ENCODE measurements at places on chromosomes 11 and 22.

DNA sequence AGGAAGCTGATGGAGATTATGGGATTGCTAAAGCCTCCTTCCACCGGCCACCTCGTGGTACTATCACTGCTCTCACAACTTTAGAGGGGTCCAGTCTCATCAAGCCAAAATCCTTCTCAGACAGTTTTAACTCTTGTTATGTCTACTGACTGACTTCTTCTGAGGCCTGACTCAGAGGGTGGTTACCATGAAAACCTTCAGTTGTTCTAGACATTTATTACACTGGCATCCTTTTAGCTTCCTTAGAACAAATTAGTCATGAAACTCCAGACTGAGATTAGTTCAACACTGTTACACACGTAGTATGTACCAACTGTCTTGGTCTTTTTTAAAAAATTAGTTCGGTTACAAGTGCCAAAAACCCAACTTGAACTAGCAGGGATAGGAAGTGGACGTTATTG lies 7.5 kb downstream of the DIXDC1 start:
- no peak for DNase-seq

- DNase-seq = no peak
Observed at GRCh38 chr11:43504316-43504950, 145.7 kb downstream of the TTC17 start.

DNA sequence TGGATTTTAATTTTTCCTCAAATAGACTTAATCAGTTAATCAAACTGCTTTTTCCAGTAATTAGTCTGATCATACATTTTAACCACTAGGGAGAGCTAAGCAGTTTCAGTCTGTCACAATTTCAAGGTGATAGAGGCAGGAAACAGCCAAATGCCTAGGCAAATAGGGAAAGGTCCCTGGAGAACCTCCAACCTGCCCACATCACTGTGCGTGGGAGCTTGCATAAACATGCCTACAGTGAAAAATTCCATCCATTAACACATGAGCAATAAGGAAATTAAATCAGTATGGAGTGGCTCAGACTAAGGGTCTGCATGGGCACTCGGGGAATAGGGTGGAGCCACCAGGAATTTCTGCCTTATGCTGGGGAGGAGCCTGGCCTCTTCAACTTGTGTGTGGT lies 74.6 kb downstream of the AASDHPPT start:
- no peak for DNase-seq

DNA sequence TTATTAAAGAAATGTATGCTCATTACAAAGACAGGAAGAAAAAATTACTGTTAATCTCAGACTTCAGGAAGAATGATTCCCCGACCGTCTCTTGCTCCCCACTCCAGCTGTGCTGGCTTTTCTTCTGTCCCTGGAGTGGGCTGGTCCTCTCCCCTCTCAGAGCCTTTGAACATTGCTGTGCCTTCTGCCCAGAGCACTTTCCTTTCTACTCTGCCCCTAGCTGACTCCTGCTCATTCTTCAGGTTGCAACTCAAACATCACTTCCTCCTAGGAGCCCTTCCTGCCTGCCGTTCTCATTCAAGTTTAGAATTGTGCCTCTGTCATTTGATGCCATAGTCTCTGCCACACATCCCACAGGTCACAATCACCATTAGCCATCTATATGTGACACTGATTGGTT lies 329.5 kb downstream of the MIAT start:
- DNase-seq = no peak

DNA sequence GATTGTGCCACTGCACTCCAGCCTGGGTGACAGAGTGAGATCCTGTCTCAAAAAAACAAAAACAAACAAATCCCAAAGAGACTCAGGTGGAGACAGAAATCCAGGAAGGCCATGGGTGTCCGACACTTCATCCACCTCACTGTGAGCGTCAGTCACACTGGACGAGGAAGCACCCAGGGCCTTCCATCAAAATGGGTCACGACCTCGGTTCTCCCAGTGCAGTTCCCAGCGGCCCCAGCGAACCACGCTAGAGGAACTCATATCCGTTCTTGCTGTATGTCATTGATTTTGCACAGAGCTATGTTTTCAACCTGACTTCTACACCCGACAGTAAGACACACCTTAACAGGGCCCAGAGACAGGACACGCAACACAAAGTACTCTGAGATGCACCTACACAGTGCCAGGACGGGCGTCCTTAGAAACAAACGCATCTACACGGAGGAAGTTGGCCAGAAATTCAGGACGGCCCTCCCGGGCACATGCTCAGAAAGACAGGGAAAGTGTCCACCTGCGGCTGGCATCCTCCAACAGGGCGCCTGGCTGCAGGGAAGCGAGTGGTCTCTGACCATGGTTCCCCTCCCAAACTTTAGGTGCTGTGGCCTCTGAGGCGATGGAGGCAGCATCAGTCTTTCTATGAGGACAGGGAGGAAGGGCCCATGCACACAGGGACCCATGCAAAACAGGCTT lies 410.5 kb downstream of the CTTN start:
- DNase-seq = no peak
